Sigmoid colon (tissue), 7 donors: ENCODE measurements at places on chromosomes 2 and 18. TPM values are rescaled to one million over a fixed set of nuclear protein-coding genes. Genes with fewer than 3 reads are reported as not detected.

CRYGD gene
- total RNA-seq: not detected

RABL2A gene
- total RNA-seq: 10.2 TPM

REG3A gene
- not detected for total RNA-seq

GRCh38 chr18:49273241-49273880 is 187.1 kb downstream of the DYM start:
- no peak overlapping the region for H3K27ac ChIP-seq
- no peak overlapping the region for H3K4me3 ChIP-seq
- H3K27me3 ChIP-seq: no peaks in the 10 kb centered on the region
- H3K4me1 ChIP-seq: no peaks in the 10 kb centered on the region
- DNase-seq: no peak

SLC9A4 gene
- not detected for total RNA-seq

ZNF521 gene
- 26.9 TPM for total RNA-seq

EVX2 gene
- 1.9 TPM for total RNA-seq

- no peaks in the 10 kb centered on the region for H3K27me3 ChIP-seq
- DNase-seq: no peak
- no peak overlapping the region for H3K27ac ChIP-seq
- no peaks in the 10 kb centered on the region for H3K4me1 ChIP-seq
- H3K4me3 ChIP-seq: no peak overlapping the region
- no peaks in the 10 kb centered on the region for H3K36me3 ChIP-seq
These were observed 116.1 kb downstream of the CYP26B1 start for GRCh38 chr2:72031346-72032110.

- no peak overlapping the region for H3K4me3 ChIP-seq
- no peaks in the 10 kb centered on the region for H3K4me1 ChIP-seq
- H3K36me3 ChIP-seq: no peaks in the 10 kb centered on the region
These were observed 54.4 kb upstream of the TANC1 start for GRCh38 chr2:158914066-158914465.

NPPC gene
- total RNA-seq: 1.9 TPM

DNA sequence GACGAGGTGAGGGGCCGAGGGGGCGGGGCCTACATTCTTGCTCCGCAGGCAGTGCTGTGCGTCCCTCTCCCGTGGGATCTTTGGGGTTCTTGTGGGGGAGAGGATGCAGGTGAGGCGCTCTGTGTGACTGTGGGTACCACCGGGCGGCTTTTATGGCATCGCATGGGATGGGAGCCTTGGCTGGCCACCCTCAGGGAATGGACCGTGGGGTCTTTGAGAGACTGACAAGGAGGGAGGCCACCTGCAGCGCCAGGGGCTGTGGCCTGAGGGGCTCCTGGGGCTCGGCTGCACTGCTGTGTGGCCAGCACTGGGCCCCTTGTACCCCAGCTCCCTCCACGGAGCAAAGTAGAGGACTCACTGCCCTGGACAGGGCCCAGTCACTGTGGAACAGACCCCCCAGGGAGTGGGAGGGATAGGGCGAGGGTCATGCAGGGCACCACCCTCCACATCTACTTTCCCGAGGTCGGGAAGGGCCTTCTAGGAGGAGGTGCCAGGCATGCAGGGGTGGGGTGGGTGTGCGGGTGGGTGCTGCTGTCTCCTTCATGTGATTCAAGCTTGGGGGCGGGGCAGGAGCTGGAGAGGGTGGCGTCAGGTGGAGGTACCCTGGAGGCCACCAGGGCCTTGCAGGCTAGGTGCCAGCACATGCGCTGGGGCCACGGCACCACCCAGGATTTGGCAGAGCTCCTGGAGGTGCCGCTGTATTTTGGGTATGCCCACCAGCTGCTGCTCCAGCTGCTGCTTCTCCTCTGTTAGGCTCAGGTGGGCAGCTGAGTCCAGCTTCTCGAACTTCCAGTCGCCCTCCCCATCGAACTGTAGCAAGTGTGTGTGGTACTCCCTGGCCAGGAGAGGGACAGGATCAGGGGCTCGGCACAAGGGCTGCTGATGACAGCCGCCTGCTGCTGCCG is 1072.4 kb downstream of the RPIA start:
- no peak overlapping the region for H3K4me3 ChIP-seq
- no peaks in the 10 kb centered on the region for H3K36me3 ChIP-seq
- H3K27me3 ChIP-seq: peaks cover 14% of the 10 kb centered on the region
- H3K4me1 ChIP-seq: peaks cover 5% of the 10 kb centered on the region
- no peak overlapping the region for H3K27ac ChIP-seq
- peak; percentile 69 for DNase-seq

GRCh38 chr18:74097803-74098202 is 49.8 kb downstream of the FBXO15 start:
- no peak overlapping the region for H3K4me3 ChIP-seq
- no peaks in the 10 kb centered on the region for H3K27me3 ChIP-seq
- no peak for DNase-seq
- no peak overlapping the region for H3K27ac ChIP-seq

DNA sequence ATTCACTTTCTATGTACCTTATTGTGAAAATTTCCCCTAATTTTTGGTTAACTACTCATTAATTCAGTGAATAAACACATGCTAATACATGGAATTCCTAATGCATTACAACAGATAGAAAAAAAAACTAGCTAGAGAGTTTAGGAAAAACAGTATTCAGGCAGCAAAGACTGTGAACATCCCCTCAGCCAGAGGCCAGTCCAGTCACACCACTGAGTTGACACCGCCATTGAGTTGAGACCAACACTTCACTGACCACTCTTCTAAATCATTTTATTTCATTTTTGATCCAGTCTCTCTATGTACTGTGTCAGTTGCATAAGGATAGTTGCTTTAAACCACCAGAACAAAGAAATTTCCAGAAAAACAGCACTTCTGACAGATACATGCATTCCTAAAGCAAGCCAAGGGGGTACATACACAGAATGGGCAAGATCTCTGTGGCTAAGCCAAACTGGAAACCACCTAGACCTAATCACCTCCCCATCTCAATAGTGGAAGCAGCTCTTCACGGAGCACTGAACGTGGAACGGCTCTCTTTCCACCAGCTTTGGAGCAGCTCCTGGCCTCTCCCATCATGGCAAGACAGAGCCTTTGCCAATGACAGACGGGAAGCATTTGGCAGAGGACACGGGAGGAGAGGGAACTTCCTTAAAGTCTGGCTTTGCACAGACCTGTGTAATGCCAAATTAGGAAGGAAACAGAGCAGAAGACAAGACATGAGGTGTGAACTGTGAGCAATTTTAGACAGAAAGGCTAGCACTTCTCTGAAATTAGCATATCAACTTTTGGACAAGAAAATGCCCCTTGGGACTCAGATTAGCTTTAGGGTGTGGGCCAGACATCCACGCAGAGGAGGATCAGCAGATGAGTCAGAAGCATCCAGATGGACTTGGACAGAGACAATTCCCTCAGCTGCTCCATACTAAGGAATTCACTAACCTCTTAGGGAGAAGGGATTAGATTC is 36.4 kb downstream of the CACNB4 start:
- H3K27ac ChIP-seq: peak overlapping the region; percentile 49
- no peaks in the 10 kb centered on the region for H3K36me3 ChIP-seq

UGT1A3 gene
- not detected for total RNA-seq

TDRD15 gene
- total RNA-seq: not detected

- peaks cover 10% of the 10 kb centered on the region for H3K4me1 ChIP-seq
These were observed 2.6 kb upstream of the PRLH start for GRCh38 chr2:237563816-237564215.

LRRC30 gene
- not detected for total RNA-seq

- no peaks in the 10 kb centered on the region for H3K27me3 ChIP-seq
- no peaks in the 10 kb centered on the region for H3K36me3 ChIP-seq
- no peaks in the 10 kb centered on the region for H3K4me1 ChIP-seq
- no peak overlapping the region for H3K4me3 ChIP-seq
- DNase-seq: no peak
These were observed 1.9 kb downstream of the IL36G start for GRCh38 chr2:112979731-112980130.

- DNase-seq: no peak
- H3K4me3 ChIP-seq: no peak overlapping the region
- H3K27ac ChIP-seq: no peak overlapping the region
These were observed 5.7 kb upstream of the EFR3B start for GRCh38 chr2:25036221-25036559.

- DNase-seq: no peak
- H3K4me3 ChIP-seq: no peak overlapping the region
- no peaks in the 10 kb centered on the region for H3K4me1 ChIP-seq
- H3K27ac ChIP-seq: no peak overlapping the region
- no peaks in the 10 kb centered on the region for H3K27me3 ChIP-seq
These were observed 207.7 kb upstream of the COL3A1 start for GRCh38 chr2:188766471-188766856.

DNA sequence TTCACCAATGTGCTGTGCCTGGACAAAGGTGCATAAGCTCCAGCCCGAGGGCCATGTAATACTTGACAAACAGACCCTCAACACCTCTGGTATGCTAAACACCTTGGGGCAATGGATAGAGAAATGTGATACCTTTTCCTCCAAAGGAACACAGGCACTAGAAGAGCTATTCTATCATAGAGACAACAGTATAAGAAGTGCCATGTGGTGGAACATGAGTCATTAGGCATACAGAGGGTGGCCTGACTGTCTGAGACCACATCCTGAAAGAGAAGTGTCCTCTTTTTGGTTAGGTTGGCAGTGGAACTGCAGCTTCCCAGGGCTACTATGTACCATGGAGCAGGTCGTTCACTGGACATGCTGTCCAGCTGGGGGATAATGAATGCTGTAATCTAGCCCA is 153.9 kb downstream of the INSIG2 start:
- no peaks in the 10 kb centered on the region for H3K36me3 ChIP-seq
- DNase-seq: no peak
- no peak overlapping the region for H3K4me3 ChIP-seq
- H3K4me1 ChIP-seq: no peaks in the 10 kb centered on the region

DNA sequence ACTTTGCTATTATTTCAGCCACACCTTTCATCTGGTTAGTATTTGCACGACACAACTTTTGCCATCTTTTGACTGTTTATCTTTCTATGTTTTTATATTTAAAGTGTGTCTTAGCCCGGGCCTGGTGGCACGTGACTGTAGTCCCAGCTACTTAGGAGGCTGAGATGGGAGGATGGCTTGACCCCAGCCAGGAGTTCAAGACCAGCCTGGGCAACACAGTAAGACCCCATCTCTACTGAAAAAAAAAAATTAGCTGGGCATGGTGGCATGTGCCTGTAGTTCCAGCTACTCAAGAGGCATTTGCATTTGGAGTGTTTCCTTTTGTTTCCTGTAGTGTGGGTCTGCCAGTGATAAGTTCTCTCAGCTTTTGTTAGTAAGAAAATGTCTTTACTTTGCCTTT is 88.7 kb upstream of the GLI2 start:
- H3K4me1 ChIP-seq: no peaks in the 10 kb centered on the region
- no peak overlapping the region for H3K27ac ChIP-seq
- no peak for DNase-seq

ASTL gene
- total RNA-seq: not detected

DNA sequence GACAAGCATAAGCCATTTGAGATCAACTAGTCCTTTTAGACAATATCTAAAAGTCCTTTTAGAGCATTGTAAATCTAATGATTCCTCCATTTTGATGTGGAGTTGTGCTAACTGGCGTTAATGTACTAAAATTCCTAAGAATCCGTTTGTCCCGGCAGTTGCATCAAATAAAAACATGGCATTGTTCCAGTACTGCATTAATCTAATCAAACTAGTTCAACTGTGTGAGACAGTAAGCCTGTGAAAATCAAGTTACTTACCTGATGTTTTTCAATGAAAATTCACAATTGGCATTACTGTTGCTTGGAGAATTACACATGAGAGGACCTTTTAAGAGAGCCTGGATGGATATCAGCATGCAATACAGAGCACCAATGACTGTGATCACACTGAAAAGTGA is 13.3 kb downstream of the TM4SF20 start:
- no peak overlapping the region for H3K27ac ChIP-seq
- no peaks in the 10 kb centered on the region for H3K27me3 ChIP-seq
- no peak for DNase-seq
- peaks cover 14% of the 10 kb centered on the region for H3K4me1 ChIP-seq
- H3K4me3 ChIP-seq: no peak overlapping the region

GRCh38 chr2:73218298-73218697 is 4.3 kb downstream of the SMYD5 start:
- H3K27me3 ChIP-seq: no peaks in the 10 kb centered on the region
- peaks cover 14% of the 10 kb centered on the region for H3K4me1 ChIP-seq
- H3K27ac ChIP-seq: no peak overlapping the region
- H3K4me3 ChIP-seq: no peak overlapping the region
- no peaks in the 10 kb centered on the region for H3K36me3 ChIP-seq

GRCh38 chr2:241768850-241769249 is 7.8 kb upstream of the GAL3ST2 start:
- peak; percentile 46 for DNase-seq
- H3K4me3 ChIP-seq: no peak overlapping the region
- H3K27me3 ChIP-seq: peaks cover 34% of the 10 kb centered on the region
- no peak overlapping the region for H3K27ac ChIP-seq

DNA sequence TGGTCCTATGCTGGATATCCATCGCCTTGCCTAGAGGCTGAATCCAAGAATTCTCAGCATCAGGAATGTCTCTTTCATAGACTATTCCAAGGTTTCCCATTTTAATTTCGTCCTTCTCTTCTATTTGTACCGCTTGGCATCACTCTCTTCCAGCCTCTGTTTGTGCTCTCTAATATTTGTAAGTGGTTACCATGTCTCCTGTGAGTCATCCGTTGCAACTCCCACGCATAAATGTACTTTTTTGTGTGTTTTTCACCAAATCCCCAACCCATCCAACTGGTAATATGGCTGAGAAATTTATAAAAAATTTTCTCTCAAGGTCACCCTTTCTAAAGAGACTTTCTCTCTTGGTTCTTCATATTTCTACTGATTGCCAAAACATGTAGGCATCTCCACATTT is 21.8 kb downstream of the COLEC12 start:
- H3K4me1 ChIP-seq: peaks cover 52% of the 10 kb centered on the region
- H3K27me3 ChIP-seq: no peaks in the 10 kb centered on the region
- H3K36me3 ChIP-seq: no peaks in the 10 kb centered on the region
- no peak overlapping the region for H3K4me3 ChIP-seq
- no peak for DNase-seq
- H3K27ac ChIP-seq: peak overlapping the region; percentile 29

GRCh38 chr2:21740484-21740883 is 616.7 kb downstream of the TDRD15 start:
- no peaks in the 10 kb centered on the region for H3K27me3 ChIP-seq
- no peak for DNase-seq
- no peaks in the 10 kb centered on the region for H3K4me1 ChIP-seq
- H3K4me3 ChIP-seq: no peak overlapping the region
- H3K36me3 ChIP-seq: no peaks in the 10 kb centered on the region

APCDD1 gene
- 8.9 TPM for total RNA-seq

GRCh38 chr2:20560011-20560410 is 90.9 kb downstream of the HS1BP3 start:
- DNase-seq: no peak
- H3K27me3 ChIP-seq: no peaks in the 10 kb centered on the region
- no peaks in the 10 kb centered on the region for H3K4me1 ChIP-seq
- no peaks in the 10 kb centered on the region for H3K36me3 ChIP-seq
- no peak overlapping the region for H3K4me3 ChIP-seq
- no peak overlapping the region for H3K27ac ChIP-seq

SLC14A1 gene
- total RNA-seq: 2.1 TPM
